ENCODE measurements at places on chromosomes 4 and X. TPM values are rescaled to one million over a fixed set of nuclear protein-coding genes. Genes with fewer than 3 reads are reported as not detected.

SPRY1 gene
- total RNA-seq: 0.47 TPM

TSPAN7 gene
- total RNA-seq: 2.9 TPM

AR gene
- total RNA-seq: 4.1 TPM

TEX11 gene
- total RNA-seq: not detected

P2RY8 gene
- total RNA-seq: not detected

PNMA3 gene
- 0.15 TPM for total RNA-seq

CSAG2 gene
- not detected for total RNA-seq

VCX3B gene
- not detected for total RNA-seq

FMR1NB gene
- not detected for total RNA-seq

HTATSF1 gene
- 62.6 TPM for total RNA-seq

MAPK10 gene
- 0.45 TPM for total RNA-seq

TMSB4X gene
- total RNA-seq: 5,391 TPM

FAT4 gene
- 2.6 TPM for total RNA-seq

NPY2R gene
- 0.08 TPM for total RNA-seq

PNPLA4 gene
- 14.0 TPM for total RNA-seq

RNF150 gene
- 0.29 TPM for total RNA-seq

CRMP1 gene
- 2.1 TPM for total RNA-seq

SLC34A2 gene
- 0.03 TPM for total RNA-seq

PCYT1B gene
- not detected for total RNA-seq

MYOZ2 gene
- total RNA-seq: not detected

POU3F4 gene
- total RNA-seq: not detected

UGT2B10 gene
- total RNA-seq: not detected

SOD3 gene
- not detected for total RNA-seq

NXF2 gene
- total RNA-seq: not detected

ANK2 gene
- 0.94 TPM for total RNA-seq

ASB9 gene
- total RNA-seq: 25.2 TPM

SLC25A4 gene
- 15.3 TPM for total RNA-seq

AKAP14 gene
- not detected for total RNA-seq

SGMS2 gene
- 24.7 TPM for total RNA-seq

MAGEC1 gene
- 0.03 TPM for total RNA-seq

RHOXF2 gene
- total RNA-seq: not detected
